Activated CD8-positive, alpha-beta memory T cell treated with anti-CD3 and anti-CD28 coated beads, Interleukin-2, amount 10 ng/mL, durations not matched to agents 7 days and 5 days (primary cell): ENCODE measurements at places on chromosomes 5 and 9. TPM values are rescaled to one million over a fixed set of nuclear protein-coding genes. Genes with fewer than 3 reads are reported as not detected.

PCAT7 gene
- total RNA-seq = not detected

CLIC3 gene
- 7.8 TPM for total RNA-seq

PCDHA6 gene
- not detected for total RNA-seq

SHOC1 gene
- not detected for total RNA-seq

C5orf52 gene
- not detected for total RNA-seq

FBP2 gene
- not detected for total RNA-seq

FOXD4L5 gene
- 0.18 TPM for total RNA-seq

SEMA6A gene
- total RNA-seq = 0.40 TPM

SPINK5 gene
- not detected for total RNA-seq

CEL gene
- 1.7 TPM for total RNA-seq

PCDHGA9 gene
- not detected for total RNA-seq

IFNA13 gene
- total RNA-seq = not detected

DNA sequence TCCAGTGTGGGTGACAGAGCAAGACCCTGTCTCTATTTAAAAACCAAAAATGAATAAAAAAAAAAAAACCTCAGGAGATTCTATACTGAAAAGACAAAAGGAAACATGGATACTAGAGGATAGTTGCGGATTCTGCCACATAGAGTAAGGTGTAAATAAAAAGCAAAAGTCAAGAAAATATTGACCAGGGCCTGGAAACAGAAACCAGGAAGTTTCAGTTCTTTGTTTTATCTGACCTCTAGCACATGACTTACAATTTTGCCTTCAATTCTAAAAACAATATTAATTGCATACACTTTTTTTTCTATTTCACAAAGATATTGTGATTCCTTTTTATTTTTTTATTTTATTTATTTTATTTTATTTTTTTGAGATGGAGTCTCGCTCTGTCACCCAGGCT, 96.2 kb upstream of the NMUR2 start:
- H3K27me3 ChIP-seq = peaks cover 6% of the 10 kb centered on the region
- no peak for DNase-seq
- no peaks in the 10 kb centered on the region for H3K4me1 ChIP-seq
- H3K4me3 ChIP-seq = no peak overlapping the region

- no peaks in the 10 kb centered on the region for H3K4me1 ChIP-seq
- H3K36me3 ChIP-seq = no peaks in the 10 kb centered on the region
- no peak overlapping the region for H3K27ac ChIP-seq
- H3K4me3 ChIP-seq = no peak overlapping the region
- DNase-seq = no peak
Measured at GRCh38 chr5:180118391-180118791, 46.8 kb upstream of the RNF130 start.

DNA sequence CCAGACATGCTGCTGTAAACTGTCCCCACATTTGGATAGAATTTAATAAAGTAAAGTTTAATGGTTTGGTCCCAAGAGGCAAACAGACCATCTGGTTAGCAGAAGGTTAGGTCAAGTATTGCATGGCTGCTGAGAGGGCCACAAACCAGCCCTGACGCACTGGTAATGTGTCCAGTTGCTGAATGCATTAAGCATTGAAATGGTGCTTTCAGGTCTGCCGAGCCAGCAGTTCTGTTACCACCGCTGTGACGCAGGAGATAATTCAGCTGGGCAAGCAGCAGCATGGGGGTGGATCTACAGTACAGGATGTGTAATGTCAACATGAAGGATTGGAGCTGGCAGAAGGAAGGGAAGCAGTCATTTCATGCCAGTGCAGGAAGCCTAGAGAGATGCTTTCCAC, 16.0 kb downstream of the ZNF462 start:
- H3K36me3 ChIP-seq = no peaks in the 10 kb centered on the region
- H3K4me3 ChIP-seq = no peak overlapping the region
- no peak for DNase-seq
- H3K27ac ChIP-seq = no peak overlapping the region
- no peaks in the 10 kb centered on the region for H3K27me3 ChIP-seq
- H3K4me1 ChIP-seq = no peaks in the 10 kb centered on the region

GRCh38 chr5:75523275-75523674, 11.6 kb downstream of the POLK start:
- H3K27ac ChIP-seq = no peak overlapping the region
- peaks cover 34% of the 10 kb centered on the region for H3K4me1 ChIP-seq
- H3K36me3 ChIP-seq = peaks cover 50% of the 10 kb centered on the region
- no peak overlapping the region for H3K4me3 ChIP-seq
- DNase-seq = no peak
- H3K27me3 ChIP-seq = no peaks in the 10 kb centered on the region

GRCh38 chr9:85944672-85945071, 3.7 kb downstream of the NAA35 start:
- no peak for DNase-seq
- no peak overlapping the region for H3K4me3 ChIP-seq
- H3K36me3 ChIP-seq = peaks cover 44% of the 10 kb centered on the region
- no peak overlapping the region for H3K27ac ChIP-seq
- H3K4me1 ChIP-seq = peaks cover 34% of the 10 kb centered on the region

- no peaks in the 10 kb centered on the region for H3K4me1 ChIP-seq
- H3K4me3 ChIP-seq = no peak overlapping the region
- peaks cover 53% of the 10 kb centered on the region for H3K27me3 ChIP-seq
- no peak overlapping the region for H3K27ac ChIP-seq
- DNase-seq = no peak
- no peaks in the 10 kb centered on the region for H3K36me3 ChIP-seq
Measured at GRCh38 chr5:72152545-72152944, 45.3 kb downstream of the MAP1B start.

DNA sequence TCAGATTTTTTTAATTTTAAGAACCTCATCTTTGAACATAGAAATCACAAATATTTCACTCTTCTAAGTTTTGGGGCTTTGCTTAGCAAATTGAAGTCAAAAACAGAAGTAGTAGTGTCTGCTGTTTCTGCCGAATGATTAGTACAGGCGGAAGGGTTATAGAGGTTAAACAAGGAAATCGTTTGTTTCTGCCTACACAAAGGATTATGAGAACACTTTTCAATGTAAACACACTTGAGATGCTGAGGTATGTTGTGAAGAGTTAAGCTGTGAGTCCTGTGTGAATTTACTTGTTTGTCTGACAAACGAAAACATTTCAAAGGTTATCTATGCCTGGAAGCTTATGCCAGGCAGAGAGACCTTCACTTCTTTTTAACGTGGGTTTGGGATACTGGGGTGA, 224.8 kb downstream of the CETN3 start:
- no peaks in the 10 kb centered on the region for H3K27me3 ChIP-seq
- no peak for DNase-seq
- H3K4me1 ChIP-seq = no peaks in the 10 kb centered on the region
- no peaks in the 10 kb centered on the region for H3K36me3 ChIP-seq
- no peak overlapping the region for H3K4me3 ChIP-seq
- no peak overlapping the region for H3K27ac ChIP-seq

- DNase-seq = no peak
- H3K36me3 ChIP-seq = no peaks in the 10 kb centered on the region
- no peak overlapping the region for H3K27ac ChIP-seq
- no peaks in the 10 kb centered on the region for H3K4me1 ChIP-seq
- H3K4me3 ChIP-seq = no peak overlapping the region
Measured at GRCh38 chr9:89071591-89071990, 80.3 kb downstream of the S1PR3 start.

GRCh38 chr5:169146158-169146557, 154.8 kb downstream of the SLIT3 start:
- H3K27me3 ChIP-seq = no peaks in the 10 kb centered on the region
- no peak for DNase-seq
- no peaks in the 10 kb centered on the region for H3K4me1 ChIP-seq
- H3K36me3 ChIP-seq = no peaks in the 10 kb centered on the region

GRCh38 chr9:19161257-19162025, 34.1 kb upstream of the PLIN2 start:
- H3K4me3 ChIP-seq = peak overlapping the region; percentile 33
- H3K27me3 ChIP-seq = no peaks in the 10 kb centered on the region
- H3K4me1 ChIP-seq = peaks cover 23% of the 10 kb centered on the region

GRCh38 chr5:78689540-78690252, 41.1 kb upstream of the LHFPL2 start:
- H3K36me3 ChIP-seq = no peaks in the 10 kb centered on the region
- H3K4me3 ChIP-seq = no peak overlapping the region
- H3K27me3 ChIP-seq = peaks cover 36% of the 10 kb centered on the region

- H3K4me1 ChIP-seq = no peaks in the 10 kb centered on the region
- H3K27ac ChIP-seq = no peak overlapping the region
- no peaks in the 10 kb centered on the region for H3K27me3 ChIP-seq
Measured at GRCh38 chr5:110475529-110475928, 250.9 kb downstream of the TMEM232 start.

DNA sequence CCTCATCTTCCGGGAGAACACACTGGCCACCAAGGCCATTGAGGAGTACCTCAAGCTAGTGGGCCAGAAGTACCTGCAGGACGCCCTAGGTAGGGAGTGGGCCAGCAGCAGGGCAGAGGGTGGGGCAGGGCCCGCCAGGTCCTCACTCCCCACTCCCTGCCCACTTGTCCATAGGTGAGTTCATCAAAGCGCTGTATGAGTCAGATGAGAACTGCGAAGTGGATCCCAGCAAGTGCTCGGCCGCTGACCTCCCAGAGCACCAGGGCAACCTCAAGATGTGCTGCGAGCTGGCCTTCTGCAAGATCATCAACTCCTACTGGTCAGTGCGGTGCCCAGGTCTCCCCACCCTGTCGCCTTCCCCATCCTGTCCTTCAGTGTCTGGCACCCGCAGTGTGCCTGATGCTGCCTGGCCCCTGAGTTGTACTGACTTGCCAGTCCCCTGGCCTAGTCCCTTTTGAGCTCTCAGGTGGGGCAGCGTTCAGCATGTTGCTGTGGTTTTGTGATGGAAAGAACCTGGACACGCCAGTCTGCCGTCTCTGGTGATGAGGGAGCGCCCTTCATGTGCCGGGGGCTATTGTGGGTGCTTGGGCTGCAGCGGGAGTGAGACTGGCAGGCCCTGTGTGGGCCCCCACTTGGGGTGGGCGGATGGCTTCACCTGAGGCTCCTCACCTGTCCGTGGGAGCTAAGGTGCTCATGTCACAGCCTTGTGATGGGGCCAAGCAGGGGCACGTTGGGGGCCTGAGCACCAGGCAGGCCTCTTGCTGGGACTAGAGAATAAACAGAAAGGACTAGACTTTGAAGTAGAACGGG, 112.3 kb downstream of the DAB2IP start:
- no peak overlapping the region for H3K4me3 ChIP-seq
- no peak for DNase-seq
- H3K4me1 ChIP-seq = no peaks in the 10 kb centered on the region
- H3K36me3 ChIP-seq = no peaks in the 10 kb centered on the region
- H3K27ac ChIP-seq = no peak overlapping the region
- peaks cover 2% of the 10 kb centered on the region for H3K27me3 ChIP-seq

- no peaks in the 10 kb centered on the region for H3K36me3 ChIP-seq
- no peak overlapping the region for H3K4me3 ChIP-seq
- peaks cover 18% of the 10 kb centered on the region for H3K27me3 ChIP-seq
Measured at GRCh38 chr5:158992037-158992740, 107.5 kb downstream of the EBF1 start.

DNA sequence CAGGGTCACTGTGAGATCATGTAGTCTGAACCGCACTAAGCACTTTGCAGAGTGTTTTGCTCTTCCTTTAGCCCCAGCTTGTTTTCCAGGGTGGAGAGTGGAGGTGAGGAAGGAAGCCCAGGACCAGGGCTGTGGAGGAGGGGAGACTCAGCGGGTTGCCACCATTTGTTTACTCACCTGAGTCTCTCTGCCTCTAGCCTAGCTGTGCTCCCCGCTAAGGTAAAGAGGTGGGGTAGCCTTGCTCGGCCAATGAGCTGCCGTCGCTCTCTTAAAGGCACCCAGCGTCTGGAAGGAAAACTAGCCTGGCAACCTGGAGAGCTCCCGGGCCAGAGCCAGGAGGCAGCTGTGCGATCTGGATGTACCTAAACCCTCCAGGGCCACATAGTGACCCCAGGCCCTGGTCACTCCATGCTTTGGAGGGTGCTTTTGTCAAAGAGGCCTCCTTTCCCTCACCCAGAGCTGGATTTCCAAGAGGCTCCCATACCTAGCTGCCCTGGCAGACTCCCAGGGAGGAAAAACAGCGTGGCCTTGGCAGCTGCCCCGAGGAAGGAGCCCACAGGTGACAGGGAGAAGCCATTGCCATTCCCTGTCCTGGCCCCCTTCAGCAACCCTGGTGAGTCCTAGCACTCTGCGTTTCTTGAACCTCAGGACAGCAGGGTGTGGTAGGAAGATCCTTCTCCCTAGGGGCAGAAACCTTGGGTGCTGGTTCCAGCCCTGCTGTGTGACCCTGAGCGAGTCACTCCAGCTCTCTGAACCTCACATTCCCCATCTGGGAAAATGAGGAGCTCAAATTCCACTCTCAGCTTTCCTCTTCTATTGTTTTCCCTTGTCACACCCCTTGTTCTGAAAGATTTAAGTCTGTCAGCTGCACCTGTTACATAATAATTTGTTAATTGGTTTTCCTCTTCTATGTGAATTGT, 42.4 kb upstream of the LARP1 start:
- no peak for DNase-seq
- H3K4me1 ChIP-seq = peaks cover 5% of the 10 kb centered on the region
- no peak overlapping the region for H3K27ac ChIP-seq
- H3K4me3 ChIP-seq = no peak overlapping the region
- no peaks in the 10 kb centered on the region for H3K36me3 ChIP-seq

- H3K4me1 ChIP-seq = peaks cover 47% of the 10 kb centered on the region
- H3K27me3 ChIP-seq = no peaks in the 10 kb centered on the region
Measured at GRCh38 chr9:34984049-34984448, 5.5 kb upstream of the DNAJB5 start.

GRCh38 chr9:93682155-93682968, 106.0 kb downstream of the PHF2 start:
- peak; percentile 68 for DNase-seq
- H3K4me3 ChIP-seq = no peak overlapping the region
- H3K27me3 ChIP-seq = no peaks in the 10 kb centered on the region
- no peak overlapping the region for H3K27ac ChIP-seq
- no peaks in the 10 kb centered on the region for H3K4me1 ChIP-seq
- H3K36me3 ChIP-seq = peaks cover 2% of the 10 kb centered on the region

DNA sequence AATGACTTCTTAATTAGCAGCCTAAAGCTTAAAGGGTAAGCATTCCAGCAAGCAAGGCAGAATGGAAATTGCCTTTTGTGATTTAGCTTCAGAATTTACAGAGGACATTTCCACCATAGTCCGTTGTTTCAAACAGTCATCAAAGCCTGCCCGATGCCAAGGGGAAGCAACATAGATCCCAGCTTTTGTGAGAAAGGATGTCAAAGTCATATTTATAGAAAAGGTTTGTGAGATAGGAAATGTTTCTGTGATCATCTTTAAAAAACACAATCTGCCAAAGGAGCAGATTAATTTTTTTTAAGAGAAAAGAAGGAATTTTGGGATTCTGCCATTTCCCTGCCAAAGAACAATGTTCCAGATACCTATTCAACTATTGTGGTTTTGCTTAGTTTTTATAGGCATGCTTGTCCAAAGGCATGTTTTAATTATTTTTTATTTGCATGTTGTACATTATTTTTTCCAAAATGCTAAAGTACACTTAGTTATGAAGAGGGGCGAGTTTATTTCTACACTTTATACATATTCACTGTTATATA, 346.9 kb downstream of the ZNF608 start:
- peaks cover 2% of the 10 kb centered on the region for H3K36me3 ChIP-seq
- no peak overlapping the region for H3K4me3 ChIP-seq
- no peak overlapping the region for H3K27ac ChIP-seq
- no peak for DNase-seq
- H3K4me1 ChIP-seq = no peaks in the 10 kb centered on the region

- H3K4me1 ChIP-seq = no peaks in the 10 kb centered on the region
- no peak for DNase-seq
- H3K36me3 ChIP-seq = no peaks in the 10 kb centered on the region
- no peaks in the 10 kb centered on the region for H3K27me3 ChIP-seq
Measured at GRCh38 chr9:131318231-131319085, 28.9 kb downstream of the PLPP7 start.

GRCh38 chr5:118068886-118069285, 919.5 kb downstream of the DTWD2 start:
- H3K27me3 ChIP-seq = no peaks in the 10 kb centered on the region
- no peaks in the 10 kb centered on the region for H3K4me1 ChIP-seq
- H3K27ac ChIP-seq = peak overlapping the region; percentile 8
- no peaks in the 10 kb centered on the region for H3K36me3 ChIP-seq
- H3K4me3 ChIP-seq = no peak overlapping the region
